Frontal cortex (tissue), 4 donors: ENCODE measurements at places on chromosomes 4 and X. TPM values are rescaled to one million over a fixed set of nuclear protein-coding genes. Genes with fewer than 3 reads are reported as not detected.

TRIM61 gene
- 1.6 TPM for total RNA-seq

DNA sequence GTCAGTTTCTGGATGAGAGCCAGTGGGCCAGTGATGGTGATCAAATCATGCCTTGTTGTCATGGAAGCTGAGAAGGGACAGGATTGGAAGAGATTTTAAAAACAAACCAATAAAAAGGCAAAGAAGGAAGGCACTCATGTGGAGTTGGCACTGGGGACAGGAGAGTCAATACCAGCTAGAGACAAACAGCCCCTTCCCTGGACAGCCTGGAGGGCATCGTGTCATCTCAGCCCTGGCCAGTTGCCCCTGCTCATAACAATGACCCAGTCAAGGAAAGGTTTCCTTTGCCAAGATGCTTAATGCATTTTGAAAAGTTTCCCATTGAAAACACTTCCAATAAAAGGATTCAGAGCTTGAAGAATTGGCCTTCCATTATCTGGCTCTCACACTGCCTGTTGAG is 55.5 kb downstream of the SCML1 start:
- no peak for DNase-seq

CNGA1 gene
- total RNA-seq = 0.41 TPM

GRCh38 chr4:47287735-47288134 is 175.8 kb downstream of the COMMD8 start:
- DNase-seq = no peak

DNA sequence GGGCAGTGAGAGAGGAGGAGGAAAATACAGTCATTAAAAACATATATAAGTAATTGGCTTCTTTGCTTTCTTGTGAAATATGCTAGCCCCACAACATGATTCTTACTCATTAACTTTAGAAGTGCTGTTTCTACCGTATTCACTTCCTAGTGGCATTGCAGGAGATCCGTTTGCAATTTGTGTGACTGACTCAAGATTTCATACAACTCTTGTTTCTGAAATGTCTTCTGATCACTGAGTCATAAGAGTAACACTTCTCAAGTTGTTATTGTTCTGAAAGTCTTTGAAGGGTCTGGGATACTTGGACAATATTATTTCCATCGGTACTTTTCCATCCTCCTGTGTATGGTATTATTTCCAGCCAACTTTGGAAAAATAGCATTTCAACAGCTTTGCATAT is 310.8 kb downstream of the PACRGL start:
- no peak for DNase-seq
